ENCODE measurements at places on chromosomes 2 and 18.

DNA sequence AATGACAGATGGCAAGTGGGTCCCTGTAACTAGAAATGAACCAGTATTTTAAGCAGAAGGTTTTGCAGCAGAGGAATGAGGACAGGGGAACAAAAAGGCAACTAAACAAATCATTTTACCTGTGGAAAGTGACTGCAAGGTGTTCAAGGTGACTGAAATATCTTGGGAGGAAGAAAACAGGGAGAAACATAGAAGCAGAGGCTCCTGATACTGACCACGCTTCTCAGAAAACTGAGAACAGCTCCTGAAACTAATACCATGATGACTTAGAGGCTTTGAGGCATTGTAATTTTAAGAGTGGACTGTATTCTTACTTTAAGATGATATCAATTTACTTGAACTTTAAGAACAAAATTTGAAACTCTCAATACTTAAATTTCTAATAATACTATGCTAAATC lies at the start of gene DYTN:
Gene DYTN (minus strand): TSS at position 101 of the 400 bp plus-strand sequence. CDS start 117 bp downstream, outside the sequence.
- no peak for DNase-seq

DNA sequence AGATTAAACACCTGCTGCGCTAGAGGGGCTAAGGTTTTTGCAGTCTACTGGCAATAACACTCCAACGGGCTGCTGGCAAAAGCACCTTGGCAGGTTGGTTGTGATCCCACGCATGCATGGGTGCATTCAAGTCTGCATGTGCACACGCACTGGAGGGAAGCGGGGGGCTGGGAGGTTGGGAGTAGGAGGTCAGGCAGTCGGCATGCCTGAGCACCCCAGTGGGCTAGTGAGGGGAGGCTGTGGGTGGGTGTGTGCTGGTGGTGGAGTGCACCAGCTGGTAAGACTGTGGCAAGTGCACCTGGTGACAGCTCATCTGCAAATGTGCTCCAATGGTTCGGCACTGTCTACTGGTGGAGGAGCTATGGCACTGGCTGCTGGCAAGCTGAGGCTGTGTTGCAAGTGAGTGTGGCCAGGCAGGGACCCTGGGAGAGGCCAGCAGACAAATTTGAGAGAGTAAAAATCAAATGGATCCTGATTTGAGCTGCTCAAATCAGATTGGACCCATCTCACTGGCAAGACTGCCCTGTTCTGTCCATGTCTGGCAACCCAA lies 460.6 kb upstream of the DSEL start:
- no peak for DNase-seq

GRCh38 chr2:173866874-173867618 lies 98.1 kb downstream of the SP3 start:
- peak; percentile 33 for DNase-seq

DNA sequence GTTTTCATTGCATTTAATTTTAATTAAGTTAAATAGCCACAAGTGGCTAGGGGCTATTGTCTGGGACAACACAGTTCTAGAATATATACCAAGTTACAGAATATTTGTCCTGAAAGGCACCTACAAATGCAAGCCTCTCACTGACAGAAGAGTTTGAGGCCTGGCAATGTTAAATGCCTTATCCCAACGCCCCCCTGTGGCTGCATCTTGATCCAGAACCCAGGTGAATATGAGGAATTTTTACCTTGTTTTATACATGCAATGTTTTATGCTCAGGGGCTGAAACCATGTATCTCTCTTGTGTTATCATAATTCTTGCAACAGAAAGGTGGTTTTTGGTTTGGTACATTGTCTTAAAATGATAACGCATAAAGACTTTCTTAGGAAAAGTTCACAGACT lies 71.8 kb upstream of the SEC11C start:
- no peak for DNase-seq

DNA sequence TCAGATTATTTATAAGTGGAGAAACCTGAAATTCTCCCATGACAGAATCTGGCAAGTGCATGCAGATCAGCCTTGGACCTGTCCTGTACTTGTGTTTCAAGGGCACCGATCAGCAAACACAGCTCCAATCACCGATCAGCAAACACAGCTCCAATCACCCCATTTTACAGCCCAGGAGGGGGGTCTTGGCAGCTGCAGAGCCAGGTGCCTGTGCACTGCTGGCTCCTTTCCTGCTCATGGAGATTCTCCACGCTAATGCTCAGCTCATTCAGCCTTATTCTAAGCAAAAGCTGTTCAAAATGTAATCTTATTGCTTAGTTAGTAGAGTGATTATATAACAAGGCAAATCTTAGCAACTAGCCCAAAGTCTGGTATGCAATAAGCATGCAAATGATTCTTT lies 623.1 kb upstream of the HS6ST1 start:
- no peak for DNase-seq

GRCh38 chr2:208224802-208225201 lies 30.1 kb downstream of the IDH1 start:
- no peak for DNase-seq

DNA sequence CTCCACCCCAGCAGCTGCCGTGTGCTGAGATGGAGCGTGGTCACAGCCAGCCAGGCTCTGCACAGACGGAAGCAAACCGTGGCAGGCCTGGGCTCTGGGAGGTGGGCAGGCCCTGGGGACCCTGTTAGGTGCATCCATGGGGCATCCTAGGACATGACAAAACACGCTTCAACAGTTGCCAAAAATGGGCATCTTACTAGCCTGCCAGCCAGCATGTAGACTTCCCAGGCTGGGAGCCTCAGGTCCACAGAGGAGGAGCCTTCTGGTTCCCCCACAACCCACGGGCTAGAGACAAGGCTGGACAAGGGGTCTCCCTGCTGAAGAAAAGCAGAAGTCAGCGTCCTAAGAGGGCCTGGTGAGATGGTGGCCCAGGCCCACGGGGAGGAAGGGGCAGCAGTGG lies 139.5 kb downstream of the HDAC4 start:
- DNase-seq: no peak

DNA sequence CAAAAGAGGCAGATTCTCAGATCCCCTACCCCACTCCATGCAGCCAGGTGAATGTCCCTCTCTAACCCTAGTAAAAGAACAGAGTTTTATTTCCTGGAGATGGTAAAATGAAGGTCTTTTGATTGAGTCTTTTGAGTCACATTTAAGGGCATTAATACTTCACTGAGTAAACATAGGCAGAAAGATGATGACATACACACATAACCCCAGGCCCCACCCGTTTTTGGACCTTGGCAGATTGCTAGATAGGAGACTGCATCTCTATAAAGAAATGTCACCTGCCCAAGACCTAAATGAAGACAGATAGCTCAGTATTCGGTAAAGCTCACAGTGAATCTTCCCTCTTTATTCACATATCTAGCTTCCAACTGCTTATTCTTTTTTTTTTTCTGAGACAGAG lies 28.3 kb upstream of the PEX13 start:
- DNase-seq: no peak

GRCh38 chr18:48623468-48624235 lies 84.8 kb downstream of the CTIF start:
- peak; percentile 97 for DNase-seq

GRCh38 chr18:78892177-78892576 lies 87.4 kb upstream of the SALL3 start:
- no peak for DNase-seq

- DNase-seq: no peak
These were observed 16.2 kb downstream of the NEDD4L start for GRCh38 chr18:58060254-58060653.

DNA sequence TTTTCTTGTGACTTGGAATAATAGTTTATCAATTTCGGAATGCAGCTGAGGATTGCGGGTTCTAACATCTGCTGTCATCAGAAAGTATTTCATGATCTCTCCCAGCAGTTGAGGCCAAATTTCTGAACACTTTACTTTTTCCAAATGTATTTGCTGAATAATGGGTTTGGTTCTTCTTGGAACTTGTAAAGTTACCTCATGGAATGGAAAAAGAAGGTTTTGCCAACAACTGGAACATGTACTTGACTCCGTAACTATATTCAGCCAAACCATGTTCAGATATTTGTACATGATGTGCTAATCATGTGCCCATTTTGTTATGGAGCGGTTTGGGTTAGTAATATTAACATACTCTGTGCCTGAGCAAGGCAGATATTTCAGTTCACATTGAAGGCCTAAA lies 119.6 kb downstream of the LCLAT1 start:
- DNase-seq: no peak

DNA sequence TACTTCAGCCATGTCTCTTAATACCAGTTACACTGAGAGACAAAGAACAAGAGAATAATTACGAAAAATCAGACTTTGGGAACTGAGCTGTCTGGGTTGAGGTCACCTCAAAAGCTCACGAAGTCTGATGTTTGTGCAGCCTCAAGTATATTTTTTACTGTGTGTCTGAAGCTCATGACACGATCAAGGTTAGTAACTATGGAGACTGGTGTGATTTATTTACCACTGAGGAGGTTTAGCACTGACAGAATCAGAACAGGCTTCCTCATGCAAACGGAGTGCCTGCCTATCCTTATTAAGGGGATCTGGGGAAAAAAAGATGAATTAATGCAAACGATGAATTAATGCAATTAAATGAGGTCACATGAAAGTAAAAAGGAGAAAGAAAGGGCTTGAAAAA lies 61.1 kb upstream of the RAPH1 start:
- DNase-seq: no peak

DNA sequence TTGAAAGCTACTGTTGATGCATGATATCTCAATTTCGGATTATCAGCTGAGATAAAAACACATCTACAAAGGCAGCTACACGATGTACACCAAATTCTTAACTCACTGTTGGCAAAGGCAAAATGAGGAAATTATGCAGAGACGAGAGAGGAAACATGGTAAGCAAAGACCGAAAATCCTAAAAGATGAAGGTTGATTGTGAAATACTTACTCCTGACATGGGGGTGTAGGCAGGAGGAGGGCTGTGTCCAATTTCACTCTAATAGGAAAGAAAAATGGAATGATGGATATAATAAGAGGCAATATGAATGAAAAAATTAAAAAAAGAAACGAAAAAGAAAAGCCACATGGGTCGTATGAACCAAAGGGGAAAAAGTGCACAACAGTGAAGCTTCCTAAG lies 831.3 kb downstream of the CPS1 start:
- DNase-seq: no peak

- DNase-seq: no peak
These were observed 438.7 kb upstream of the SALL3 start for GRCh38 chr18:78540636-78541529.

DNA sequence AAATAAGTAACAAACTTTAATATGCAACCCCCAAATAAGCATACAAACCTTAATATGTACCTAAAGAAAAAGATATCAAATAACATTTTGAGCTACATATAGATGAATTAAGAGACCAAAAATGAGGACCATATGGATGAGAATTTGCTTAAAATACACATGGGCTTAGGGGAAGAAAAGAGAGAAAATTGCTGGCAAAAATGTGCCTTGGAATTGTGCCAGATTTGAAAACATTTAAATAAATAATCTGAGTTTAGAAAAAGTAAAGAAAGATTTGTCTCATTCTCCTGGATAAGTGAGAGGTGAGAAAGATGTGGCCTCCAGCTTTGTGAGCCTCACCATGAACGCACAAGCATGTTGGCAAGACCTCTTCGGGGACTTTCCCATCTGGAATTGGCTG lies 372.6 kb downstream of the SOX11 start:
- DNase-seq: no peak

- DNase-seq: peak; percentile 97
These were observed 1.1 kb downstream of the GLI2 start for GRCh38 chr2:120736624-120737339.

DNA sequence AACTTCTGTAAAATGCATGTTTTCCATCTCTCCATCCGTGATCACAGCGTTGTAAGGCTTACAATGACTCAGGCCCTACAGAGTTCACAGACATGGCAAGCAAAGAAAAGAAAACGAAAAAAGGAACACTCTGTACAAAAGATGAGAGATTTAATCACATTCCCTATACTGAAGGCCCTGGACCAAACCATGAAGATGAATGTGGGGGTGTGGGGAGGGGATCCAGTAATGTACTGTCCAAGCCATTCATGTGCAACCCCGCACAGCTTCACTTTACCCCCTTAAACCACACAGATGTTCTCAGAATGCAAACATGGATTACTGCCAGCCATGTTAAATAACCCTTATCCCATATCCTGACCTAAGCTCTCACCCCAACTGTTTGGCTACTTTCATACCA lies 391.1 kb downstream of the NCKAP5 start:
- DNase-seq: no peak

DNA sequence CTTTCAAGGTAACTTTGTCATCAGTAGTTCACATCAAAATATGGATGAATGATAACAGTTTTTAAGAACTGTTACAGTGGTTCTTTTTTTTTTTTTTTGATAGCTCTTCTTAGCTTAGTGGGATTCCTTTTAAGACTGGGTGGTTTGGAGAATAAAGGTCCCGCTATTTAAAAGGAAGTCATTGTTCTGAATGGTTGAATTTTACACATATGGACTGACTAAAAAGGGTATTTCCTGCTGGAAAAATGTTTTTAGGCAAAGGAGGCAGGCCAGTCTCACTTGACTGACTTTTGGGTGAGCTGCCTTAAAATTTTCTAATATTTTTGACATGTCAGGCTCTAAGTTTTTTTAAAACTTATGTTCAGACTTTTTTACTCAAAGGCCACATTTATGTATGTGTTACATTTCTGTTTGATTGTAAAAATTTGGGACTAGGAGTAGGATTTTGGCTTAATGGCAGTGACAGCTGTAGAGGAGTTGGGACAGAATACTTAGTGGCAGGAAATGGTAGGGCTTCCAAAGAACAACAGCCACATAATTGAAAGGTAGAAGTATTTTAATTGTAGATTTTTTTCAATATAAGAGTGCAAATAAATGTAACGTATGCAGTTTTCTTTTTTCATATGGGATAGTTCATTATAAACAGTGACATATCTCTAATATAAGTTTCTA lies 13.7 kb downstream of the VAPA start:
- no peak for DNase-seq

DNA sequence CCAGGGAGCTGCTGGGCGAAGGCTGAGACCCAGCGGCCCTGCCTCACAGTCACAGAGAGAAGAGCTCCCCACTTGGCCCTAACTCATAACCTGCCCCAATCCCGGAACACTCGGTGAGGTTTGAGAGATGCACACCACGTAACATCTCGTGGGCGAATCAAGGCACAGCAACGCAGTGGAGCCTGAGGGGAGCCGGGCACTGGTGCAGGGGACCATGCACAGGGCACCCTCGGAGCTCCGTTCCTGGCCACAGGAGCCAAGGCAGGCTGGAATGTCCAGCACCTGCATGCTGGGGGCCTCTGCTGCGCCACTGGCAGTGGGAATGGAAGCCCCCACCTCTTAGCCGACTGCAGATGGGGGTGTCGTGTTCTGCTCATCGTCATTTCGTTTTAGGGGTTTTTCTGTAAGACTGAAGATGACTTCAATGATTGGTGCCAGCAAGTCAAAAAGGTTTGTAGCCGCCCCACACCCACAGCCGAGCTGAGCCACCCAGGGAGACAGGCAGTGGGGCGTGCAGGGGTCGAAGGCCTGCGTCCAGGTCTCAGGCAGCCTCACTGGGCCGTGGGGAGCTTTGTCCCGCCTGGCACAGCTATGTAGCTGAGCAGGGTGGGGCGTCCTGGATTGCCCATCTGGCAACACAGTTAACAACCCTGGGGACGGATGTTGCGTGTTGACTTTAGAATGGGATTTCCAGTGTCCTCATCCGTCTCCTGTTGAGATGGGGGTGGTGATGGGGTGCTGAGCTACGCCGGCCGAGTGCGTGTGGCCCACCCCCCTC lies 16.1 kb downstream of the DTYMK start:
- DNase-seq: no peak
